Muscle of leg (tissue), 16 donors: ENCODE measurements at places on chromosomes 1 and 21. TPM values are rescaled to one million over a fixed set of nuclear protein-coding genes. Genes with fewer than 3 reads are reported as not detected.

Gene TDRD5
- total RNA-seq: under 0.01 TPM

Gene FCGR1A
- 1.4 TPM for total RNA-seq

Gene LCE1C
- not detected for total RNA-seq

Gene OR2T33
- total RNA-seq: not detected

Gene S100A12
- total RNA-seq: 1.4 TPM

Gene BGLAP
- total RNA-seq: 1.2 TPM

Gene SMIM1
- 7.1 TPM for total RNA-seq

Gene ANGPTL1
- total RNA-seq: 98.2 TPM

- DNase-seq: no peak
Observed at GRCh38 chr21:46024141-46024540, 42.6 kb downstream of the COL6A1 start.

DNA sequence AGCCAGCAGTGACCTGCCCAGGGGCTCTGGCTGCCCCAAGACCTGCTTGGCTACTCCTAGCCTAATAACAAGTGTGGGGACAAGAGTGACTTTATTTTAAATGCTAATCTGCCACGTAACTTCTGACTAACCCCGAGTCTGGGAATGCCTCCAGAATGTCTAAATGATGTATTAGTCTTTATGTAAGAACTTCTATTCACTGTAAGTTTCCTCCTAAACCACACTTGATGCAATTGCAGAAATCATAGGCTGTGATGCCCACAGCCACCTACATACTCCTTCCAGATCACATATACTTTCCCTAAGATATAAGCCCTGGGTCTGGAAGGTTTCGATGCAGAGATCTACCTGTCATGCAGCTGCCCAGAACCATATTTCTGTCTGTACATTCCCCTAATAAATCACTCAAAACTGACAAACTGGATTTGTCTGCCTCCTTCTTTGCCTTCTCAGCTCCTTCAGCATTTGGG is 5.9 kb upstream of the VPS45 start:
- peak; percentile 27 for DNase-seq

DNA sequence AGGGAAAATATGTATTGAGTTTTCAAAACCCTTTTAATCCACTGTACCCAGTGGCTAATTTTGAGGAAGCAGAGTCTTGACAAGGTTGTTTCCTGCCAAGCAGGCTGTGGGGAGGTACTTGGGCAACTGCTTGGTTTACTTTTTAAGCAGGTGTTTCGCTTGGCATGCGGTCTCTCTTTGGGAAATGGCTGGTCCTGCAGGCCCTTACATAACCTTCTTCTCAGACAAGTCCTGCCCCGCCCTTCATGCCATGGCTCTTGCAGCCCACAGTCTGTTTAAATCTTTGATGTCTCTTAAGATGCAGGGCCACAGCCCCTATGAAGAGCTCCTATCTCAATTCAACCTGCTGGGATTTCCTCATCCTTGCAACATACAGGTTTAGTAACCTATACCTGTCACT is 36.0 kb upstream of the ABCD3 start:
- no peak for DNase-seq

DNA sequence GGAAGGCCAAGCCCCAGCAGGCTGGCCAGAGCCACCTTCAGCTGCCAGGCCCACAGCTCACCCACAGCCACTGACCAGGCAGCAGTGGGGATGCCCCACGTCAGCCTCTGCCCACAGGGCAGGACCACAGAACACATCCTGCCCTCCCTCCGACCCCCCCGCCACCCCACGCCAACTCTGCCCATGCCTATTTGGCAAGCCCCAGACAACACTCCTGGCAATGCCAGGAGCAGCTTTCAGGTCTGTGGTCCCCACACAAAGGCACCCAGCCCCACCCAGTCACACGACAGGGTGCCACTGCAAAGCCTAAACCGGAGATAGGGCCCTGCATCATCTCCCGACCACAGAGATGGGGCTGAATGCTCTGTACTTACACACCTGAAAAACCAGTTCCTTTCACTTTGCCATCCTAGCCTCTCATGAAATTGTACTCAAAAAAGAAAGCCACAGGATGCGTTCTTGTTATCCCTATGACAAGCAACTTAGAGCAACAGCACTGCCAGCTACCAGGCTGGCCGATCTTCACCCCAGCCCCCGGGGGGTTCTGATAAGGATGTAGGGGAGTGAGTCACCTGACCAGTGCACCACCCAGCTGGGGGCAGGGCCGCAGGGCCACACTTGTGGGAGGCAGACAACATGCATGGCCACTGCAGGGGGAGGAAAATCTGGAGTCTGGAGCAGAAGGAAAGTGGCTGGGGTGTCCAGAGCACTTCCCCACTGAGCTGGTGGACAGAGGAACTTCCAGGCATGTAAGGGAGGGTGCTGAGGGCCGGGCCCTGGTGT is 36.2 kb downstream of the UBE2G2 start:
- no peak for DNase-seq

DNA sequence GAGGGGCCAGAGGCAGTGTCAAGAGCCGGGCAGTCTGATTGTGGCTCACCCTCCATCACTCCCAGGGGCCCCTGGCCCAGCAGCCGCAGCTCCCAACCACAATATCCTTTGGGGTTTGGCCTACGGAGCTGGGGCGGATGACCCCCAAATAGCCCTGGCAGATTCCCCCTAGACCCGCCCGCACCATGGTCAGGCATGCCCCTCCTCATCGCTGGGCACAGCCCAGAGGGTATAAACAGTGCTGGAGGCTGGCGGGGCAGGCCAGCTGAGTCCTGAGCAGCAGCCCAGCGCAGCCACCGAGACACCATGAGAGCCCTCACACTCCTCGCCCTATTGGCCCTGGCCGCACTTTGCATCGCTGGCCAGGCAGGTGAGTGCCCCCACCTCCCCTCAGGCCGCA is at the start of gene BGLAP:
BGLAP (plus strand) TSS at position 259 of the 400 bp plus-strand sequence; CDS start at position 307, 48 bp downstream.
- DNase-seq: no peak

DNA sequence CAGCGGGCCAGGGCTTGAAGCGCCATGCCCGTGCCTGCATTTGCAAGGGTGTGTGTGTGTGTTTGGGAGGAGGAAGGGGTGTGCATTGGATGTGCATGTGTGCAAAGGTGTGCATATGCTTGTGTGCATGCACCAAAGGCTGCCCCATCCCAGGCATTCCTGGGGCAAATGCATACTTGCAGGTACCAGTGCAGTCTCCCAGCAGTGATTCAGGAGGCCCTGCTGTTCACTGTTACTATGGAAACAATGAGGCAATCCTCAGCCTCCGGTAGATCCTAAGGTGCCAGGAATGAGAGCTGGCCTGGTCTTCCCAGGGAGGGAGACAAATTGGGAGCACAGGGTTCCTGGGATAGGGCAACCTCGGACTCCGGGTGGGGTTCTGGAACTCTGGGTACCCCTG is 7.5 kb upstream of the FNDC5 start:
- DNase-seq: no peak

GRCh38 chr1:229710746-229711145 is 84.7 kb downstream of the URB2 start:
- DNase-seq: peak; percentile 28

DNA sequence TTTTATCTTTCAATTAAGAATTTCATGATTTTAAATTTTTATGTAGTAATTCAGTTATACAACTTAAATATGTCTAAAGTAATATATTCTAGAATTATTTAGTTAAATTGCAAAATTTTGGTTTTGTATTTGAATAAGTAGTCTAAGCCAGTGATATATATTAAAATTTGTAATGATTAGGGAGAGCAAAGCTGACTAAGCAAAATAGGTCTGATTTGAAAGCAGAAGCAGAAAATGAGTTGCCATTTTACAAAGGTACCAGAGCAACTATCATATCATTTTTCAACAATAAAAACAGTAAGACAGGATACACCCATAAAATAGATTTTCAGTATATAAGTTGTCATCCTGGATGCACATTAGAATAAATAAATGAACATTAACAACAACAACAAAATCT is 177.9 kb downstream of the COP1 start:
- DNase-seq: no peak

DNA sequence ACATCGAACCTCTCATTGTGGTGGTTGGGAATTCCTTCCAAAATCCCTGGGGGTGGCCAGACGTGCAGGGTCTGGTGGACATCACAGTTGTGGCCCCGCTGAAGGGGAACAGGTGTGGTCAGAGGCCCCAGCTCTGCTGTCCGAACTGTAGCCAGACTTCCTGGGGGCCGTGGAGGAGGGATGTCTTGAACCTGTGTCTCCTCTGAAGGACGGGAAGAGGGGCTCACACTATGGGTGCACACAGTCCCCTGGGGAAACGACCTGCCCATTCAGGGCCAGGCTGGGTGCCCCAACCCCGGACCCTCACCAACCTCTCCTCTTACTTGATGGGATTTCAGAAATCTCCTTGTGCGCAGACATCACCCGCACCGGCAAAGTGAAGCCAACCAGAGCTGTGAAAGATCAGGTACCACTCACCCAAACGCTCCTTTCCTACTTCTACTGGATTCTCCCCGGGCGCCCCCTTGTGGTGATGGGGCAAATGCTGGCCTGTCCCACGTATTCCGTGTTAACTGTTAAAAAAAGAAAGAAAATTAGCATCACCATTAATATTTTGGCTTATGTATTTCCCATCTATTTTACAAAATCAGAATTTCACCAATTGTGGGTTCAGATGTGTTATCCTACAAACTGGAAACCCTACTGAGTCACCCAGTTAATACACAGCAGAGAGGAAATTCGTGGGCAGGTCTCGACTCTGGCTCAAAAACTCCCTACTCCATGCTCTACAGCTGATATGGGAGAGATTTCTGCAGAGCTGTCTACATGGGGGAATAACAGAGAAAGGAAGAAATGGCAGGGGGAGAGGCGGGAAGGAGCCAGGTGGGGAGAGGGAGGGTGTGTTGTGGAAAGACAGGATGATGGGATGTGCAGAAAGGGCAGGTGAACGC is 28.1 kb downstream of the PADI4 start:
- DNase-seq: peak; percentile 29

DNA sequence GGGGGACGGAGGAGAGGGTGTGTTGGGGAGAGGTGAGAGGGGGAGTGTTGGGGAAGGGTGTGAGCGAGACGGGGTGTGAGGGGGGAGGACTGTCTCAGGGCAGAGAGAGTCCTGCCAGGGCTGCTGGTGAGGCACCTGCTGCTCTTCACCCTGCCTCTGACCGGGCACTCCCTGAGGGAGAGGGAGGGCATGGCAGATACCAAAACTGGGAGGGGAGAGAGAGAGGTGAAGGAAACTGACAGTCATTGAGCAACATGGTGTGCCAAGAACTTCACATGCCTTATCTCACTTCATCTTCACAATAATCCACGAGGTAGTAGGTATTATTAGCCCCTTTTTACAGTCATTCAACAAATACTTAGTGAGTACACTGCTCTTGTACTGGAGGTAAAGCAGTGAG is 61.3 kb upstream of the ARTN start:
- no peak for DNase-seq

- no peak for DNase-seq
Observed at GRCh38 chr1:98210064-98210463, 289.2 kb upstream of the DPYD start.

DNA sequence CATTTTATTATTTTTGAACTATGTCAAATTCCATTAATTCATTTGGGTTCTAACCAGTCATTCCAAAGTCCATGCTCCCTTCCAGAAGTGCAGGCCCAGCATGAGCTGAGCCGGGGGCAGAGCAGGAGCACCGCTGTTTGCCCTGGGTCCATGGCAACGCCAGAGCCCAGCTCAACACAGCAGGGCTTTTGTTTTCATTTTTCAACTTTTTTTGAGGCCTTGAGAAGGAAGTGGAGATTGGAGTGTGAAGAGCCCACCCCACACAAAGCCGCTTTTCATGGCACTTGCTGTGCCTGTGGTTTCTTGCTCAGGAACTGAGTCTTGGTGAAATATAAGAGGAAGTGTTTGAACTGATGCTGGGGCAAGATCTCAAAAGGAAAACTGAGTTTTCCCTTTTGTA is 13.2 kb upstream of the PRMT2 start:
- DNase-seq: peak; percentile 82

GRCh38 chr21:26091480-26092018 is 79.0 kb downstream of the APP start:
- no peak for DNase-seq

GRCh38 chr21:43930074-43930847 is 65.2 kb downstream of the AGPAT3 start:
- no peak for DNase-seq

DNA sequence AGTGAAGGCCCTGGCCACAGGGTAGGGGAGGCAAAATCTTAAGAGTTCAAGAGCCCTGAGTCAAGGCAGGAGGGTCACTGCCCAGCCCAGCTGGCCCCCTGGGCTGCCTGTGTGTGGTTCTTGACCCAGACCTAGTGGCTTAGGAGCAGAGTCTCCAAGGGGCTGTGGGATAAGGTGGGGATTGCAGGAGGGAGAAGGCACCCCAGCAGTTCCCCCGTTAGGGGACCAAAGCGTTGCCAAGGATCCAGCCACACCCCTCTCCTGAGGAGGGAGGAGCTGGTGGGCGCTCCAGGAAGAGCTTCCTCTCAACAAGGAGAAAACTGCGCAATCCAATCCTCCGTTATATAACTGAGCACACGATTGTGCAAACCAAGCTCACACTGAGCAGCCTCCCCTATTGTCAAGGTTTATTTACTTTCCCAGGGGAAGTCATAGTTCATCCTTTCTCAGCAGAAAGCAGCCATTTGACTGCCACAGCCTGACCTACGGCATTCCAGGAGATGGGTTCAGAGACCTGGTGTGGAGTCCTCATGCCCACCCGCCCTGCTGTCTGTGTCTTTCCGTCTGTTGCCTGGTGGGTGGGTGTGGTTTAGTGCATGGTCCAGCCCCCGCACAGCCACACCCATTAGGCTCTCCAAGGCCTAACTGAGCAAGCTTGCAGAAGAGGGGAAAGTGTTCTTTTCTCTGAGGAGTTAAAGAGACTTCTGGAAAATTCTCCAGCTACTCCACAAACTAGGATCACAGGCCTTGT is 3.5 kb downstream of the EPHX1 start:
- peak; percentile 65 for DNase-seq

- no peak for DNase-seq
Observed at GRCh38 chr1:32150847-32151246, 28.6 kb upstream of the TXLNA start.

DNA sequence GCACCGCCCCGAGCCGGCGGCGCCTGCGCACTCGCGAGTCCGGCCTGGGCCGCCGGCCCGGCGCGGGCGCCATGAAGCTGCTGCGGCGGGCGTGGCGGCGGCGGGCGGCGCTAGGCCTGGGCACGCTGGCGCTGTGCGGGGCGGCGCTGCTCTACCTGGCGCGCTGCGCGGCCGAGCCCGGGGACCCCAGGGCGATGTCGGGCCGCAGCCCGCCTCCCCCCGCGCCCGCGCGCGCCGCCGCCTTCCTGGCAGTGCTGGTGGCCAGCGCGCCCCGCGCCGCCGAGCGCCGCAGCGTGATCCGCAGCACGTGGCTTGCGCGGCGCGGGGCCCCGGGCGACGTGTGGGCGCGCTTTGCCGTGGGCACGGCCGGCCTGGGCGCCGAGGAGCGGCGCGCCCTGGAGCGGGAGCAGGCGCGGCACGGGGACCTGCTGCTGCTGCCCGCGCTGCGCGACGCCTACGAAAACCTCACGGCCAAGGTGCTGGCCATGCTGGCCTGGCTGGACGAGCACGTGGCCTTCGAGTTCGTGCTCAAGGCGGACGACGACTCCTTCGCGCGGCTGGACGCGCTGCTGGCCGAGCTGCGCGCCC is at the start of gene B3GALT6:
B3GALT6 (plus strand) TSS at position 30 of the 588 bp plus-strand sequence; CDS start at position 72, 42 bp downstream.
- no peak for DNase-seq

DNA sequence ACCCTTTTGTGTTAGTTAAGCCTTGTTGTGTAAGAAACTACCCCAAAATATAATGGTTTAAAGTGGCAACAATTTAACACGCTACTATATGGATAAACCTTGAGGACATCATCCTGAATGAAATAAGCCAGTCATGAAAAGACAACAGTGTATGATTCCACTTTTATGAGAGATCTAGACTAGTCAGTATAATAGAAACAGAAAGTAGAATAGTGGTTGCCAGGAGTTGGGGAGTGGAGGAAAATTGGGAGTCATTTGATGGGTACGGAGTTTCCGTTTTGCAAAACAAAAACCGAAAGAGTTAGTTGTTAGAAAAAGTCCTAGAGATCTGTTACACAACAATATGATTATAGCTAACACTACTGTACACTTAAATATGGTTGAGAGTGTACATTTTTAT is 16.0 kb upstream of the CHIA start:
- peak; percentile 7 for DNase-seq
